ENCODE measurements at places on chromosomes 16 and 17. TPM values are rescaled to one million over a fixed set of nuclear protein-coding genes. Genes with fewer than 3 reads are reported as not detected.

CA7 gene
- total RNA-seq, result not detected

SLC38A8 gene
- not detected for total RNA-seq

SRCIN1 gene
- 0.42 TPM for total RNA-seq

HNF1B gene
- 1.8 TPM for total RNA-seq

CDC42EP4 gene
- total RNA-seq, result 1.9 TPM

ASPA gene
- not detected for total RNA-seq

TPSG1 gene
- total RNA-seq, result not detected

DNAJC7 gene
- 119 TPM for total RNA-seq

PLA2G10 gene
- not detected for total RNA-seq

TBC1D3L gene
- total RNA-seq, result 22.2 TPM

ZNF594 gene
- total RNA-seq, result 10.9 TPM

TTYH2 gene
- 11.0 TPM for total RNA-seq

CES5A gene
- not detected for total RNA-seq

ACAP1 gene
- total RNA-seq, result 701 TPM

P2RX1 gene
- 0.32 TPM for total RNA-seq

PARD6A gene
- total RNA-seq, result 11.1 TPM

ETV4 gene
- total RNA-seq, result 0.71 TPM

RTN4RL1 gene
- total RNA-seq, result 1.6 TPM

KRT17 gene
- total RNA-seq, result 0.54 TPM

ZNF668 gene
- 14.5 TPM for total RNA-seq

MIF4GD gene
- 39.2 TPM for total RNA-seq

CSH1 gene
- total RNA-seq, result not detected

AARS1 gene
- 101 TPM for total RNA-seq

SLC16A6 gene
- 4.9 TPM for total RNA-seq

GRAP gene
- 28.5 TPM for total RNA-seq

MGAT5B gene
- 4.4 TPM for total RNA-seq

TEDC2 gene
- total RNA-seq, result 19.6 TPM
